T-helper 22 cell (primary cell): ENCODE measurements at places on chromosomes 1 and 21.

- no peak for DNase-seq
Measured at GRCh38 chr1:187032982-187033692, 204.4 kb downstream of the PLA2G4A start.

DNA sequence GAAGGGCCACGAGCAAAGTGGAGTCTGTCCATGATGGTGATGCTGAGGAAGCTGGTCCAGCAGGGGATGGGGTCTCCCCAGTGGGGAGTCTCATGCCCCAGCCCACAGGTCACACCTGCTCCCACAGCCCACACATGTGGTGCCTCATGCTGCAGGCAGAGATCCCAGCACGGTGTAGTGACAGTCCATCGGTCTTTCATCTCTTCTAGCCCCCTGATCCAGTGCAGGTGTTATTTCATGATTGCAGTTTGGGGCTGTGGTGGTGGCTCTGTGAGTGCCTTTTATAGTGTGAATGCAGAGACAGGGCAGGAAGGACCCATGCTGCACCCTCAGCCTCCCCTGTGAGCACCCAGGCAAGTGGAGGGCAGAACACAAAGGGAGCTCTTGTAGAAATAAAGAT lies 45.0 kb downstream of the UBASH3A start:
- no peak for DNase-seq

GRCh38 chr1:234361102-234361603 lies 12.1 kb upstream of the COA6 start:
- no peak for DNase-seq

GRCh38 chr1:108080448-108080847 lies 115.5 kb upstream of the VAV3 start:
- no peak for DNase-seq

DNA sequence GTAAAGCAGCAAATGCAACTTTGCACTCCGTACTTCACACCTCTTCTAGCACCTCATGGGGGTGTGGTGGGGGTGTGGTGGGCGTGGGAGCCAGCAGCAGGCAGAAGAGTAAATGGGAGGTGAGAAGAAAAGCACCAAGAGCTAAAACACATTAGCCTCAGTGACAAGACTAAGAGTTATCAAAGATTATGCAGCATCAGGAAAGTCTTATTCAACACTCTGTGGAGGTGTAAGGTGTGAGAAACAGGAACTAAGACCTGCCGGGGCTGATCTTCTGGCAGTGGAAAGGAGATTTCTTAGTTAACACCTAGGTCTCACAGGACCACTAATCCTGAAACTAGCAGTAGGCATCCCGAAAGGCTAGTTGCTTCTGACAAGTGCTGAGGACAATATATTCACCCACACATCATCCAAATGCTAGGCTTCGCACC lies 9.9 kb downstream of the TGFBR3 start:
- no peak for DNase-seq

DNA sequence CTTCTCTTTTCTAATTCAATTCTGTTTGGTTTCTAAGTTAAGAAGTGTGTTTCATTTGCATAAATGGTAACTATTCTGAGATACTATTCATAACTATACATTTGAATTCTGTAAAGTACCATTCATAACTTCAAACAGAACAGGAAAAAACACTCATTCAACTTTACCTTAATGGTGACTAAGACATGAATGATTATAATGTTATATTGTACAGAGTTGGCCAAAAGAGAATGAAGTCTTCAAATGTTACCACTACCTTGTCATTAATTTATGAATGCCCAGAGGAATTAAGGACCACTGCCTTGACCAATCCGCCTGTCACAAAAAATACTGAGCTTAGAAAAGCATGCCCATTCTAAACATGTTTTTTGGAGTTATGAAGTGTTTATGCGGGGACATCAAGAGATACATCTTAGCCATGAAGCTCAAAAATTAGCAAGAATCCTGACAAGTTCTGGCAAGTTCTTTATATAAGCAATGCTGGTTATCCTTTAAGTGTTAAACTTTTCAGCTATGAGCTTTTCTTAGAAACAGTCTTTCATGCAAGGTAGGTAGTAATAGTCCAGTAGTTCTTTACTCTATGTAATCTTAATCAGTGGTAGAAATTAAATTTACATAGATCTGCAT lies 7.9 kb downstream of the WASF2 start:
- no peak for DNase-seq

- DNase-seq: no peak
Measured at GRCh38 chr1:34697818-34698217, 57.0 kb upstream of the GJB5 start.
